ENCODE measurements at places on chromosomes 5 and 9.

DNA sequence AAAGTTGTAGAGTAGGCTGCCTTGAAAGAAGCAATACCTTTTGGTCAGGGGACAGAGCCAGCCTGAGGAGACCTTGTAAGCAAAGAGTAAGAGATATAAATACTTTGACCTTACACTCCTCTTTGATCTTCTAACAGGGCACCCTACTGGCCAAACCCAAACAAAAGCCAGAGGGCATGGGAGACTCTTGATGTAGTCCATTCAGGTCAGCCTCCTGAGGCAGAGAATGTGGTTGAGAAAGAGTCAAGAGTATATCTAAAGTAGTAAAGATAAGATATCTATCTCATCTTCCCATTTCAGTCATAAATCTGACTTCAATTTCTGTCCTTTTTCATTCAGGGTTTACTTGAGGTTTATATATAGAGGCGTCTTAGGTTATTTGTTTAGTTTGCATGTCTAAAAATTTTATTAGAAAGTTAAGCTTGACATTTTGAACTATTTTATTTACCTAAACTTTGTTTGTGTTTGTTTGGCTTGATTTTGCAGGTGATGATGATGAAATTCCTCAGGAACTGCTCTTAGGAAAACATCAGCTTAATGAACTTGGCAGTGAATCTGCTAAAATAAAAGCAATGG, 125.7 kb downstream of the NIPBL start:
- DNase-seq = no peak

- no peak for DNase-seq
These were observed 251.8 kb upstream of the CDH9 start for GRCh38 chr5:27290172-27290571.

DNA sequence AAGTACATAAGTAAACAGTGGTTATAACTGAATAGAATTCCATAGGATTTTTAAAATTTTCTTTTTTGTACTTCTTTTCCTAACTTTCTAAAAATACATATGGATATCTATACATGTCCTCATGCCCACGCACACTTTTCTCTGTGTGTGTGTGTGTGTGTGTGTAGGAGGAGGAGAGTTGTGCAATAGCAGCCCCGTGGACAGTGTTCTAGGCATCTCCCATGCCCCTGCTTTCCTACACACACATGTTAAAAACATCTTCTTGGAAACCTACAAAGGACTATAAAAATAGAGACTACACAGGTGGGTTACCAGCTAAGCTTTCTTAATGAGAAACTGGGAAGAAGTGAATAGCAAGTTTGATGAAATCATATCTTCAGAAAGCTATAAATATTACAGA, 19.8 kb upstream of the HEXB start:
- no peak for DNase-seq

- DNase-seq = no peak
These were observed 61.1 kb downstream of the DPYSL3 start for GRCh38 chr5:147448766-147449165.

DNA sequence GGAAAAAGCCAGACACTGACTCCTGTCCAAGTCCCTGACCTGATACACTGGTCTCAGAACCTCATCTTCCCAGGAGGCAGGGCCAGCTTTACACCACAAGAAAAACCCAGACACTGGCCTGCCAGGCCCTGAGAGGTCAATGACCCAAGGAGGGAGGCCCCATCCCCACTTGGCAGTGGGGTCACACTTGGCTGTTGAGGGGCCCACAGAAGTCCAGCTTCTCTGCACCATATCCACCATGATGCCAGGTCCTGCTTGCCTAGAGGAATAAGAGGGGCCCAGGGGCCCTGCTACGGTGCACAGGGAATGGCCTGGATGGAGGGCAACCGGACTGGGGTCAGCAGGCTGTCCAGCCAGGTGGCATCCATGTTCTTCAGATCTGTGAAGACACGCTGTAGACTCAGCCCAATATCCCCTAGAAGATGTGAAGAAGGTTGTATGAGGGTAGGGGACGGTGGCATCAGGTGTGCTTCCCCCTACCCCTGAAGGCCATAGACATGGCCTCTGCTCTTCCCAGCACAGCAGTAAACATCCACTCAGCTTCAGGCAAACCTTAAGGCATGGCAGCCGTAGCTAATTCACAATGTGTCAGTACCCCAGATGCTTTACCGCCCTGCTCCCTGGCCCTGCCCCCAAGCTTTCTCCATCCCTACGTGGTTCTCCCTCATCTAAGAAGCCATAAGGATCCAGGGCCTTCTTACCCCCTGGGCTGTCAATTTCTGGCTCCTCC, 6.7 kb downstream of the IRF1 start:
- DNase-seq = no peak

DNA sequence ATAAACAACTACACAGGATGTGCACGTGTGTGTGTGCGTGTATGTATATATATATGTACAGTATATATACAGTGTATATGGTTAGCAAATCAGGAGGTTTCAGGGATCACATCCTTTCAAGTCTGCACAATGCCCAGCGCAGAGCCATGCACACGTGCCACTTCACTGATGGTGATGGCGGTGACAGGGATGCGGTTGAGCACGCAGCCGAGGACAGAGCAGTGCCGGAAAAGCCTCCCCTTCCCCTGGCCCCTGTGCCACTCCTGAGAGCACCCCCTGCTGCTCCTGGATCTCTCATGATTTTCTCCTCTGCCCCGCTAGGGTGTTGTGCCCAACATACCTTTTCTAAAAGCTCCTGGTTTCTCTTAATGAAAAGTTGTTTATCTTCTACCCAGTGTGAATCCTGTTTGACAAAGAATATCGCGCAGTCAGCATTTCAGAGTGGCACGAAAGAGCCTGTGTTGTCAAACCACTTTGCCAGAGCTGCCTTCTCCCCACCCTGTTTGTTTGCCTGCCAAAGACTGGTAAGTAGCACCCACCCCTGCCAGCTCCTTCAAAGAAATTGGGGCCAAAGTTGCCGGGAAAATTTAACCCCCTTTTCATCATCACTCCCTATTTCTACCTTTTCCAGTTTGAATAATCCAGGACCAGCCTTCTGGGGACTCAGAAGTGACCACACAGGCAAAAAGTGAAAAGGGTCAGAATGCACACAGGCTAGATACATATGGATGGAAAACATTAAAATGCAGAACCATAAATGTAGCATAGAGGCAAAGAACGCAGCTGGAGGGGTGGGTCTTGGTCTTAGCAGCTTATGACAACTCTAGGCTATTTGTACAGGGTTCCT, 126.2 kb upstream of the DPYSL3 start:
- DNase-seq = no peak

DNA sequence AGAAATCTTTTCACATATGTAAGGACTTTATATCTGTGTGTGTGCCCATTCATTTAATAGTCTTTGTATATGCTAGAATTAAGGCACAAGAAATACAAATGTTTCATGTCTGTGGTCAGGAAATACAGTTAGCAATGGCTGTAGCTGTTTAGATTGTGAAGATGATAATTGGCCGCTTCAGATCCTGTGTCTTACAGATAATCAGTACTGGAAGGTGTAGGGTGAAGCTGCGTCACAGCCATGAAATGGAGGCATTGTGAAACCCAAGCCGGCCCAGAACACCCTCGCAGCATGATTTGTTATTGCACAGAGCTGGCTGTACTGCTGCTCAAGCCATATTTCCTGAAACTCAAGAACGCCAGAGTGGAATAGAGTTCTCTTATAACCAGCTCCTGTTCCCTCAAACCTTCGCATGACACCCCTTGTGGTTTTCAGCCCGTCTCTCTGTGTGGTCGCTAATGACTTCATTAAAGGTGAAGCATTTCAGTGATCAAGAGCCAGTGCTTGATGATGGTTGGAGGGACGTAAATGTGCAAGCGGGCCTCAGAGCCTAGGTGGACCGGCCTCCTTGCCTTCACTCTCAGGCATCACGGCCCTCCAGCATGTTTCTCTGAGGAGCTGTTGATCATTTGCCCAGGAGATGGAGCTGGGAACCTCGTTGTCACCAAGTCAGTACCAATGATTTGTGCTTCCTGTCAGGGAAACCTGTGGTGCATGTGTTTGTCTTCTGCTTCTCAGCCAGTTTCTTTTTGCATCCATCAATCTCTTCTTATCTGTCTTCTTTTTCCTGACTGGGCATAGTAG, 80.1 kb downstream of the F2RL2 start:
- DNase-seq = peak; percentile 39

DNA sequence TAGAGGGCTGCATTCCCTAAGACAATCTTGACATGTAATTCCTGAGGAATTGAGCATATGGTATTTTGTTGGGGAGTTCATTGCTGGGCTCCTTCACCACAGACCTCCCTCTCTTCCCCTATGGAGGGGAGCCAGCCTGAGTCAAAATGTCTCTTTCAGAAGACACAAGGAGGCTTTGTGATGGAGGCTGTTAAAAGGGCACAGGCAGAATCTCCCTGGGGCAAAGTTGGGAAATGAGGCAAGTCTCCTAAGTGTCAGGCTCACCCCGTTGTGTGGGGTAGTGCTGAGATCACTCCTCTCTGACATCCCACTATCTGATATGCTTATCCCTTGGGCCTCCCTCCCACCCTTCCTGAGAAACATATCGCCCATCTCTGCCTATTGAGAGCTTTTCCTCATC, 30.6 kb downstream of the GFRA3 start:
- DNase-seq = no peak

DNA sequence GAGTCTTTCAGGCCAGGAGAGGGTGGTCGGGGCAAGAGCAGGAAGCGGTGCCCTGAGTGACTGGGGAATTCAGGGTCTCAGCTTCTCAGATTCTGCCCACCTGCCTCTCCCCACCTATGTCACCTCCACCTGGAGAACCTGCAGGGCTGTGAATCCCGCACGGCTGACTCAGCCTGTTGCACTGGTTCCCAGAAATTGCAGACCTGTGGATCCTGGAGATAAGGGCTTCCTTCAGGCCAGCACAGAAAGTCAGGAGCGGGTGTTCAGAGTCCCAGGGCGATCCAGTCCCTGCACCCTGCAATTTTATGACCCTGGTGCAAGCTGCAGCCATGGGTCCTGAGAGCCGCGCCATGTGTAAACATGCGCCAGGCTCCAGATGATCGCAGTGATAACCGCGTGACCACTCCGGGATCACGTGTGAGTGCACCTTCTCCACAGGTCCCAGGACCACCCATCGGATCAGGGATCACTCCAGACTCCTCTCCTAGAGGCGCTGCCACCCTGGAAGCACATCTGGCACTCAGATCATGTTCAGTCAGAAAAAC, 17.8 kb downstream of the IRX4 start:
- DNase-seq = no peak

- DNase-seq = no peak
These were observed 329.2 kb downstream of the RAB3C start for GRCh38 chr5:58912116-58912515.

- no peak for DNase-seq
These were observed 30.2 kb upstream of the CATSPER3 start for GRCh38 chr5:134937526-134937925.

- no peak for DNase-seq
These were observed 171.1 kb downstream of the ENC1 start for GRCh38 chr5:74469234-74469994.

- no peak for DNase-seq
These were observed 220.8 kb downstream of the KDM4C start for GRCh38 chr9:6978591-6978990.

GRCh38 chr5:119358530-119358900, 2.7 kb downstream of the TNFAIP8 start:
- no peak for DNase-seq

- no peak for DNase-seq
These were observed 1041.8 kb upstream of the ARRDC3 start for GRCh38 chr5:92424785-92425426.

DNA sequence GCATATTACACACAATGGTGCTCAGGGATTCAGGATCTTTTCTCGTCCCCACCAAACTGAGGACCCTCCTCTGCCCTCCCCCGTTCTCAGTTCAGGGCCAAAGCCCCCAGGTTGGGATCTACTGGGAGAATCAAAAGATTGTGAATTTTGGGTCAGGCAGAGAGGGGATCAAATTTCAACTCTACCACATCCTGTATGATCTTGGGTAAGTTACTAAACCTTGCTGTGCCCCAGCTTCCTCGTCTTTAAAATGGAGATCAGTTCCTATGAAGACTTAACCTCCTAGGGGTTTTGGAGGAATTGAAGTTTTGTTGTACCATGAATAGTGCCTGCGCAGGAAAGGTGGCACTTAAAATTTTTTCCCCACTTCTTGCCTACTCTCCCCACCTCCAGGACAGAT, 62.4 kb downstream of the RAI14 start:
- DNase-seq = no peak

- DNase-seq = no peak
These were observed 142.2 kb upstream of the CDH6 start for GRCh38 chr5:31051316-31051715.

DNA sequence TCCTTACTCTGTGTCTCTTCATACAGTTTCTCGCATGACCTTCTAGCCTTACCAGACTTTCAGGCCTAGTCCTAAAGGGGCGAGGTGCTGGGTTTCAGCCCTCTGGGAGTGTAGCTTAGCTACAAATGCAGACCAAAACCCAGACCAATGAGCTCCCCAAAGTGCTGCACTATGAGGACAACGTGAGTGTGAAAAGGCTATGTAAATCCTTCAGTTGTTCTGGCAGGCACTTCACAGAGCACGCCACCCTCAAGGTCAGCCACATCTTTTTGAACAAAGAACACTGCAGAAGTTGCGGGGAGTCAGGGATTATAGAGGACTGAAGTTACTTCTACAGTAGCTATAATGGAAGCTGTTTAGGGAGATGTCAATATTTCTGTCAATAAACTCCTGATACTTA, 301.7 kb downstream of the MARCHF11 start:
- no peak for DNase-seq

GRCh38 chr5:117143406-117143805, 568.8 kb upstream of the SEMA6A start:
- DNase-seq = no peak

DNA sequence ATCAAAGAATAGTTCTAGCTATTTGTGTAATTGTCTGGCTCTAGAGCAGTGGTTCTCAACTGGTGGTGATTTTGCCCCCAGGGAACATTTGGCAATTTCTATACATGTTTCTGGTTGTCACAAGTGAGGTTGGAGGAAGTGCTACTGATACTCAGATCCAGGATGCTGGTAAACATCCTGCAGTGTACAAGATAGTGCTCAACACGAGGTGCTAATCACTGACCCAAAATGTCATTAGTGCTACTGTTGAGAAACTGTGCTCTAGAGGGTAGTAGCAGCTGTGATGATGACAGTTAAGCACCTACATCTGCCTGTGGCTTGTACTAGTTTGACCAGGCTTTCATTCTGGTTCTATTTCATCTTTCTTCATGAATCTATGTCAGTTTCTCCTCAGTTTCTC, 22.1 kb downstream of the LRRC19 start:
- no peak for DNase-seq

- no peak for DNase-seq
These were observed 29.8 kb upstream of the SPINK4 start for GRCh38 chr9:33210006-33210715.

DNA sequence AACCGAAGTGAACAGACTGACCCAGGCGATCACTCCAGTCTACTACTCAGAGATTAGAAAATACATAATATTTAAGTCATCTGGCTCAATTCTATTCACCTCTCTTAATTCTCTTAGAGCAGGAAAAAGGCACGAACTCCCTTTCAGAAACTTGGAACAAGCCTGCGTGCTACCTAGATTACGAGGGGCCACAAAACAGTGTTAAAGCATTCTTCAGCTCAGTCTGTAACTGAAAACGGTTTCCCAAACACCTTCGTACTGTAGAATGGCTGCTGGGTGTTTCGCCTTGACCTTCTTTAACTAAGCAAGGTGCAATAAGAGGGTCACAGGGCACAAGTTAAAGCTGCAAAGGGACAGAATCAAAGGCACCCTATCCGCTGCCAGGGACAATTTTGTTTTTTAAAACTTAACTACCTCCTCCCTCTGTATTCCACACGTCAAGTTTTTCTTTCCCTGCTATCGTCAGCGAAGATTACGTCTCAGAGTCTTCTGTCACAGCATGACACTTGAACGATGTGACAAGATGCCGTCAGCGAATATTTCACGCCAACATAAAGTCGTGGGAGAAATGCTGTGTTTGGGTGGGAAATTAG, 687 bp downstream of the LYSMD3 start:
- no peak for DNase-seq
